ENCODE measurements at places on chromosomes 16 and 17.

DNA sequence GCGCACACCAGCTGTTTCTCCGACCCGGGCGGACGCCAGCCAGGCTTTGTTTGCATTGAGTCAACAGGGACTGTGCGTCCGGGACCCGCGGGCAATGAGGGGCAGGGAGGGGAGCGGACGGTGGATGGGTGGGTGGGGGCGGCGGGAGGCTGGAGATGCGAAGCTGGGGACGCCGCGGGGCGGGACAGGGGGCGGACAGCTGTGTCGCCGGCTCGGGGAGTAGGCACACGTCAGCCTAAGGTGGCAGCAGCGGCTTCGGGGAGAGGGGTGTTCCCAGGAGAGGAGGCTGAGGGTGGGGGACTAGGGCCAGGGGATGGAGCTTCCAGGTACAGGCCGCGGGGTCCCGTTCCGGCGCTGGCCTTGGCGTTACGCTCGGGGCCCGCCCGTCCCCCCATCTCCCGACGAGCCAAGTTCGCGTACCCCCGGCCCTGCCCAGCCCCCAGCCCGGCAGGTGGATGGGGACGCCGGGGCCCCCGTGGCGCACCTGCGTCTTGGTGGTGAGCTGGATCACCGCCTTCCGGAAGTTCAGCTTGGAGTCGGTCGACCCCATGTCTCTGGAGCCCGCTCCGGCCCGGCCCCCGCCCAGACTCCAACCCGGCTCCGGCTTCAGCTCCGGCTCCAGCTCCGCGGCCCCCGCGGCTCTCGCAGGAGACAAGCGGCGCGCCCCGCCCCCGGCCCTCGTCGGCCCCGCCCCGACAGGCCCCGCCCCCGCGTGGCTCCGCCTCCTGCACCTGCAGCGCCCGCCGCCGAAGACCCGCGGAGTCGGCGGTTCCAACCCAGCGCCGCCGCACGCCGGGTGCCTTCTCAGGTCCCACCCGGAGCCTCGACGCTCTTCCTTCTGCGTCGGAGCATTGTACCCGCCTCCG is at the start of gene HID1:
HID1 (minus strand) TSS at position 653 of the 866 bp plus-strand sequence; CDS start at position 550, 103 bp downstream.
- DNase-seq: peak; percentile 34

DNA sequence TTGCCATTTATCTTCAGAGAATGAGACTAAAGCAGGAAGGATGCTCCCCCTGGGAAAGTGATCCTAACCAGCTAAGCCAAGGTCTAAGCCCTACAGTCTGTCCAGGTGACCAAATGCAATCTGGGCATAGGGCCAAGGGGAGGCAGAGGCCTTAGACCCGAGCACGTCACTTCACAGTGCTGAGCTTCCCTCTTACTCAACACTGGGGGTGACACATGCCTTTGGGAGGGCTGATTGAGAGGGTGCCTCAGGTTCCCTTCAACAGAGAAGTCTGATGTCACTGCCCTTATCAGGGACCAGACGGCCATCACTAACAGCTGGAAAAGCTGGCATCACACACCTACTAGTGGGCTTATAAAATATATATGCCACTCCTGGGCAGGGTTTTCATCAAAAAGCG is 4.0 kb downstream of the CIAO2B start:
- DNase-seq: no peak

DNA sequence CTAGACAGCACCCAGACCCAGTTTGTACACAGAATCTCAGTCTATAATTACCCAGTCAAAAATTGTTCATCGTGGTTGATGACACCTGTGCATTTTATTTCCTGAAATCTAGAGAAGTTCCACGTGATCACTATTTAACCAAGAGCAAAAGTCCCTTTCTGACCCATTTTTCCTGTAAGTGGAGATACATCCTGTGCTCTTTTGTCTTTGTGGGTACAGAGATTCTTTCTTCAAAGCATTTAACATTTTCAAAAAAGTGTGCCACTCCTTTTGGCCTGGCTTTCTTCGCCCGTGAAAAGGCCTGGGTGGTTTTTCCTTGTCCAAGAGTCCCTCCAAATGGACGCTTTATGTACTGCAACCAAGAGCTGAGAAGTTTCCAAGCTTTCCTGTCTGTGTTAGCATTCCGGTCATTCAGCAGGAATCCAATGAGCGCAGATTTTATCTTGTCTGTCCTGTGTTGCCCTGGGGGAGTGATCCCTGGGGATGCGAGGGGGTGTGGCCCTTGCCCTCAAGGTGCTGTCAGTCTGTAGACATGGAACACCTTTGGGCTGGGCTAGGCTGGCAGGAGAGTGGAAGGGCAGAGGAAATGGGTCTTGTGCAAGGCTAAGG is 161.1 kb upstream of the CACNG5 start:
- peak; percentile 50 for DNase-seq

DNA sequence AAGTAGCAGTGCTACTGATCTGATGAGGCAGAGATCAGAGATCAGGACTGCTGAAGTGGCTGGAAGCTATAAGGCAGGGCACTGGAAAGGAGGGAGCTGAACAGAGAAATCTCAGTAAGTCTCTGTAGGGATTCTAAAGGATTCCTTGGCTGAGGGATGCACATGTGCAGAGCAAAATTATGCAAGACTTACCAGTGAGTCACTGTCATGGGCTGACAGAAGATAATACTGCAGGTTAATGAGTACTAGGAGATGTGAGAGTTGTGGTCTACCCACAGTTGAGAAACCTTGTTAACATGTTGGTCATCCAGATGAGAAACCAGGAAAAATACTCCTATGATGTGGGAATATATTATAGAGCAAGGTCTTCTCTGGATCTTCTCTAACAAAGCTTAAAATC is 378.1 kb downstream of the HAPSTR1 start:
- DNase-seq: no peak

DNA sequence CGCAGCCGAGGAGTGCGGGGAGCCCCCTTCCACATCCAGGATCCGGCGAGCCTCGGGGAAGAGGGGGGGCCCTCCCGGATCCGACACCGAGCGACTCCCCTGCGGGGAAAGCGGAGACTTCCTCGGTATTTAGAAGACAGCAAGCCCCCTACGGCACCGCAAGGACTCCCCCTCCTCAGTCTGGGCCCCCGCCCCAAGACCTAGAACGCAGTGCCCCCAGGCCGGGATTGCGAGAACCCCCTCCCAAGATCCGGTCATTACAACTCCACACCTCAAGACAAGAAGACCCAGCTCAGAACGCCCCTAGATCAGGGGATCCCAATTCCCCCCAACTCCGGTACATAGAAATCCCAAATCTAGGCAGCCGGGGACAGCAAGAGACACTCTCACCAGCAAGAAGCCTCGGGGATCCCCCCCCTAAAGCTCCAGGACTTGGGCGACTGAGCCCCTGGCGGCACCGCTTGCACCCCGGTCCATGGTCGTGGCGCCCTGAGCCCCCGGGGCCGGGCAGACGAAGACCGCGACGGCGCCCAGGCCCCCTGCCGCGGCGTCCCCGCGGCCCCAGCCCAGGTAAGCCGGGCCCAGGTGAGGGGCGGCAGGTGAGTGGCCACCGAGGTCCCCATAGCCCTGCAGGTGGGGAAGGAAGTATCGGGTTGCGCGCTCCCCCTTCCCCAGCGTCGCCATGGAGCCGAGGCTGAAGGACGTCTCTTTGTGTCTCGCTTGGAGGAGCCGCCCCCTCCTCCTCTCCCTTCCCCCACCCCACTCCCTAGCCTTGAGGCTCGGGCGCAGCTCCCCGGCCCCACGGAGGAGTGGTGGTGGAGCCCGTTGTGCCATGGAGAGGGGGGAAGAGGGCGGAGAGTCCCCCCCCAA is 641 bp downstream of the SBK1 start:
- DNase-seq: no peak

DNA sequence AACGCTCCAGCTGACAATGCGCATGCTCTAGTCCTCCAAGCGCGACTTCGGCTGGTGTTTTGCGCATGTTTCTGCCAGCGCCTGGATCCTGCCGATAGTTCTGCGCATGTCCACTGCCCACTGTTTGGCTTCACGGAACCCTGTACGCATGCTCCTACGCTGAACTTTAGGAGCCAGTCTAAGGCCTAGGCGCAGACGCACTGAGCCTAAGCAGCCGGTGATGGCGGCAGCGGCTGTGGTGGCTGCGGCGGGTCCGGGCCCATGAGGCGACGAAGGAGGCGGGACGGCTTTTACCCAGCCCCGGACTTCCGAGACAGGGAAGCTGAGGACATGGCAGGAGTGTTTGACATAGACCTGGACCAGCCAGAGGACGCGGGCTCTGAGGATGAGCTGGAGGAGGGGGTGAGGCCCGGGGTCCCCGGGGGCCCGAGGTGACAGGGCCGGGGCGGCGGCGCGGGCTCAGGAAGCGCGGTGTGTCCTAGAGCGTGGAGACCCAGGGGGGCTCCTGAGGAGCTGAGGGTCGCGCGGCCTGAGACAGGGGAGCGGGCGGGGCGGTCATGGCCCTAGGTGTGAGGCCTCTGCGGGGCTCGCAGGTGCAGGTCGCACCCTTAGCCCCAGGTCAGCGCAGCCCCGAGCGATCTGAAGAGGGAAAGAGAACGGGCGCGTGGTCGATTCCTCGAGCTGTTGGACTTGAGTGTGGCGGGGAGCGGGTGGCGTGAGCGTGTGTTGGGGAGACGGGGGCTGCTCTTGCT is at the start of the genes RPS6KB1 and TUBD1:
RPS6KB1 (plus strand) TSS at position 198 of the 752 bp plus-strand sequence; CDS start at position 262, 64 bp downstream.
TUBD1 (minus strand) TSS at position 20 of the 752 bp plus-strand sequence. CDS start 1,941 bp downstream, outside the sequence.
- peak; percentile 81 for DNase-seq

- DNase-seq: no peak
Measured at GRCh38 chr17:65711671-65712276, 150.3 kb upstream of the AXIN2 start.

GRCh38 chr17:57808882-57809281 is 41.0 kb downstream of the MRPS23 start:
- DNase-seq: no peak

GRCh38 chr17:28599311-28600184 is 723 bp upstream of the SPAG5 start:
- no peak for DNase-seq

All from substantia nigra (tissue), 51 donors.